ENCODE measurements at places on chromosomes 1 and 21. TPM values are rescaled to one million over a fixed set of nuclear protein-coding genes. Genes with fewer than 3 reads are reported as not detected.

Gene FAAP20
- 60.9 TPM for total RNA-seq

Gene OR2T29
- not detected for total RNA-seq

Gene PPP1R8
- total RNA-seq, result 32.0 TPM

DNA sequence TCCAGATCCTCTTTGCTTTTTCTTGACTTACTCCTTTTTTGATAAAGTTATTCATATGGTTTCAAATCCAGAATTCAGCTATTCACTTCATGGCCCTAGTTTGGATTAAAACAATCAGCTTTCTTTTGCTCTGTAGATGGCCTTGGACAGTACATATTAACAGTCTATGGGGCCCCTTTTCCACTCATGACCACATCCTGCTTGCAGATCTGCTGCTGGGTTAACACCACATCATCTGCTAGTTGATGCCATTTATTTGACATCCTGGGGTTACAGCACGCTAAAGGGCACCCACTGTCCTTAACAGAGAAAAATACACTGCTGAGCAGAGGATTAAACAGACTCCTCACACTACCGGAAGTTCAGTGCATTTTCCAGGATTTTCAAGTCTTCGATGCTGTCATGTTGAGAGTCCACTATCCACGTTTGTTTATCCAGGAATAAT lies 941 bp upstream of the IFI16 start:
- no peak for DNase-seq

DNA sequence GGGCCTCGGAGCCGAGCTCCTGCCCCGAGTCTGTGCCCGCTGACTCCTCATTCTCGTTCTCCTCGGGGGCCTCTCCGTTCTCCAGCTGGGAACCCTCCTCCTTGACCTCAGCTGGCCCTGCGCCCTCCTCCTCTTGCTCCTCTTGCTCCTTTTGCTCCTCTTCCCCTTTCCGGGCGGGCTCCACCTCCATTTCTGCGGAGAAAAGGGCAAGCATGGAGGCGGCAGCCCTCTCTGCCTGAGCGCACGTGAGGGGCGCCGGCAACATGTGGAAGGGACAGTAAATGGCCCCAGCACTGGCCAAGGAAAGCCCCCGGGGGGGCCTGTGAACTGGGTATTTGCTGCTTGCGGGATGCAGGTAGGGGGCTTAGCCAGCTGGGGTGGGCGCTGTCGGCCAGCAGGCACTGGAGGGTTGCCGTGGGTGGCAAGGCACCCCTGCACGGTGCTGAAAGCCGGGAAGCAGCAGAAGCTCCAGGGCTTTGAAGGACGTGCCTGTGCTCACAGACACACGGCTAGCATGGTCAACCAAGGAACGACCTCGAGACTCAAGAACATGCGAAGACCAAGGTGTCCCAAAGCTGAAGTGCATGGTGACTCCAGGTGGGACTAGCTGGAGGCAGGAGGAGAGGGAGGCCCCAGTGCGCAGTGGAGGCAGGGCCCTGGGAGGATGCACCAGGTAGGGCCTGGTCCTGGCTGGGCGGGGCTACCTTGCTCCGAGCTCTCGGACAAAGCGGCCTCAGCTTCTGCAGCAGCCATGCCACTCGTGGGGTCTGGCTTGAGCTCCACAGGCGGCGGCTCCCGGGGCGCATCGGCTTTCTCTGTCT lies 30.7 kb downstream of the ZBTB17 start:
- no peak for DNase-seq
